ENCODE measurements at places on chromosomes 6 and 20.

- DNase-seq: no peak
These were observed 5.3 kb downstream of the SNAI1 start for GRCh38 chr20:49987868-49988690.

GRCh38 chr6:109339906-109340678, 42.2 kb downstream of the CD164 start:
- DNase-seq: no peak

GRCh38 chr20:18395544-18395943, 71.3 kb downstream of the DZANK1 start:
- DNase-seq: no peak

- peak; percentile 55 for DNase-seq
These were observed 2.4 kb upstream of the ZMYND8 start for GRCh38 chr20:47358672-47359529.

GRCh38 chr6:36499918-36500317, 47.4 kb downstream of the STK38 start:
- DNase-seq: no peak

DNA sequence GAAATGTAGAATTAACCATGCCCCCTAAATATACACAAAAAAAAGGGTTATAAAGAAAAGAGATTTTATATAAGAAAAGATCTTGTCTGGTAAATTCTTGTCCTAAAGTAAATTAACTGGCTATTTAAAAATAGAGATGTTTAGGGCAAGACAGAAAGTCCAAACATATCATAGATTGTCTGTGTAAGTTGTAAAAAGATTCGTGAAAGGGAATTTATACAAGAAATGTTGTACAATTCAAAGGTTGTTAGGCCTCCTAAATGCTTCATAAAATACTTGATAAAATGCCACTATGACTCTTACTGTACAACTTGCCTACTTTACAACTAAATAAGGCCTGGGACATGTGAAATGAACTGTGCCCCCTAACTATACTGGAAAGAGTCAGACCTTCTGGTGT, 21.9 kb upstream of the AGPAT4 start:
- no peak for DNase-seq

- DNase-seq: no peak
These were observed 44.6 kb downstream of the SESN1 start for GRCh38 chr6:109050012-109050411.

- DNase-seq: no peak
These were observed 132.7 kb upstream of the JAG1 start for GRCh38 chr20:10806539-10806938.

GRCh38 chr6:119237177-119237715, 112.3 kb downstream of the MAN1A1 start:
- DNase-seq: peak; percentile 26

Data from Kasumi-1 (cell line).